ENCODE measurements at places on chromosomes 4 and X. TPM values are rescaled to one million over a fixed set of nuclear protein-coding genes. Genes with fewer than 3 reads are reported as not detected.

- no peak for DNase-seq
Measured at GRCh38 chrX:1528884-1529203, 8.1 kb downstream of the P2RY8 start.

- DNase-seq: peak; percentile 92
Measured at GRCh38 chrX:1581132-1581531, 10.3 kb upstream of the AKAP17A start.

DNA sequence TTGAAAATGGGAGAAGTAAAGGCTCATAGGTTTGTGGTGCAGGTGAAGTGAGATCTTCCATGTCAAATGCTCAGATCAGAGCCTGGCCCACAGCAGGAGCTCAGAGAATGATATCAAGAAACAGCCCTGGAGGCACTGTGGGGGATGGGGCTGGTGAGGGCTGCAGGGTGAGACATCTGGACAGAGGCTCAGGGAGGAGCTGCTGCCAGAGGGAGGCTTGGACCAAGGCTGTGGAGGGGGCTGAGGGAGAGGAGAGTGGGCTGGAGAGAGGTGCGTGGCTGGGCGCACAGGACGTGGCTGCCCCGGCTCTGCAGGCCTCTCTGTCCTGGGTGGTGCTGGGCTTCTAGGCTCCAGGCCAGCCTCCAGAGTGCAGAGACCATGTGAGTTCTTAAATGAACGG, 5.6 kb downstream of the SORCS2 start:
- no peak for DNase-seq

GRCh38 chrX:21741364-21741763, 16.6 kb downstream of the SMPX start:
- DNase-seq: no peak

- DNase-seq: no peak
Measured at GRCh38 chr4:12612876-12613275, 871.3 kb downstream of the RAB28 start.

- no peak for DNase-seq
Measured at GRCh38 chr4:625631-626161, 323 bp downstream of the PDE6B start.

- DNase-seq: no peak
Measured at GRCh38 chr4:7844594-7844991, 95.1 kb downstream of the AFAP1 start.

Gene PPP2R2C
- not detected for total RNA-seq

Gene EGFL6
- 2.1 TPM for total RNA-seq

Gene TLR6
- 2.0 TPM for total RNA-seq
